Suppressor macrophage treated with lipopolysaccharide for 4 hours (primary cell): ENCODE measurements at places on chromosomes 7 and 10.
A peak's percentile ranks its signal among the peaks of the same experiment; 100 is the strongest.

DNA sequence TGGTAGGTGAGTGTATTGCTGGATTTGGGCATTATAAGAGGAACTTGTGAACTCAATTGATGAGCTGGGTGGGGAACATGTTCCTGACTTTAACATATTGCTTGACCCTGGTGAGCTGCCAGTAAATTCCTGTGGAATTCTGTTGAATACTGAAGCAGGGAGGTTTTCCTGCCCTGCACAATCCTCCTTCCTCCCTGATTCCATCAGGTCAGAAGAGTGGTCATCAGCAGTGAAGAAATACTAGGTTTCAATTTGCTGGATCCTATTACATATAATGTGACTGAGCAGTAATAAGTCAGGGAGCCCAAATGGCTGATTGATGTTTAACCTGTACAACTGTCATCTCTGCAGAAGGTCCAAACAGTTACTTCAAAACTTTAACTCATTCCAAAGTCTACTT, 581.2 kb downstream of the SUGCT start:
- no peak for DNase-seq

DNA sequence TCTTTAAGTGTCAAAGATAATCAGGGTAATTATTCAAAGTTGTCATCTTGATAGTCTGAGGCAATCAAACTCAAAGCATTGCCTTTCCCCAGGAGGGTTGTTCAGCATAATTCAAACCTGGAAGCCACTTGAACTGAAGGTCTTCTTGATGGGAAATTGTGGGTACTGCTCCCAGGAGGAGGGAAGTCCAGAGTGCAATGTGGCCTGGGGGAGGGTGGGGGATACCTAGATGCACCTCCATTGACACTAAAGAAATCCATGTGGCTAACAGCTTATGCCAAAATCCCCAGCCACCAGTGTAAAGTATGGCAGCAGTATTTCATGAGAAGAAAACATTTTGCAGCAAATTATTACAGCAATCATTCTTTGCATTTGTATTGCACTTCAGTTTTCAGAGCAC, 114.9 kb downstream of the STRA8 start:
- no peak for DNase-seq

DNA sequence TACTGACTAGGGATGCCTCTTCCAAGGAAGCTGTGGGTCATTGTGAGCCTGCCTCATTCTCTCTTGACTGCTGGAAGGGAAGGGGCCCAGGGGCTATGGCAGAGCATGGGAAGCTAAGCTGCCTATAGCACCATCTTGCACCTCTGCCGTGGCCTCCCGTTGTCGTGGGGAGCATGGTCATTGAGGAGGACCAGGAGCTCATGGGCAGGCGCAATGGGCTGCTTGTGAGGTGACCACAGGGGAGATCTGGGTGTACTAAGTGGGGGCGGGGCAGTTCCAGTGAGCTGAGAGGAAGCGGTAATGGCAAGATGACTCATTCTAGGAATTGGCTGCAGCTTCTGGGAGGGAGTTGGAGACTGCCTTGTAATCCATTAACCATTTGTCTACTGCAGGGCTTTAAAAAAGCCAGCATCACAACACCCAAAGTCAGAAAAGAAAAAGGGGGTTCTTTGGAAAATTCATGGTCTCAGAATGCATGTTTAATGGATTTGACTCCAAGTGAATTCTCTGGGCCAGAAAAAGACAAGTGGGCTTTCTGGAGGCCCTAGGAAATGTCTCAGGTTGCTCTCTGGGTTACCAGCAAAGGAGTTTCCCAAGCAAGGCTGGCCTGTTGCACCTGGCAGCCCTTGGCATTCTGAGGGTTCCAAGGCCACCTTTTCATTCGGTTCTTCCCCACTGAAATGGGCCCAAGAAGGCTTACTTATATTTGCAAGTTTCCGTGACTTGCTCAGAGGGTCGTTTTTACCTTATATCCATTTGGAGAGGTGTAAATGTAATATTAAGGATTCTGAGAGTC, 3.6 kb downstream of the DUSP5 start:
- peak; percentile 94 for DNase-seq

GRCh38 chr10:49512121-49512809, 26.7 kb downstream of the ERCC6 start:
- DNase-seq: peak; percentile 40

- no peak for DNase-seq
These were observed 143.1 kb downstream of the WDR37 start for GRCh38 chr10:1199345-1199673.

DNA sequence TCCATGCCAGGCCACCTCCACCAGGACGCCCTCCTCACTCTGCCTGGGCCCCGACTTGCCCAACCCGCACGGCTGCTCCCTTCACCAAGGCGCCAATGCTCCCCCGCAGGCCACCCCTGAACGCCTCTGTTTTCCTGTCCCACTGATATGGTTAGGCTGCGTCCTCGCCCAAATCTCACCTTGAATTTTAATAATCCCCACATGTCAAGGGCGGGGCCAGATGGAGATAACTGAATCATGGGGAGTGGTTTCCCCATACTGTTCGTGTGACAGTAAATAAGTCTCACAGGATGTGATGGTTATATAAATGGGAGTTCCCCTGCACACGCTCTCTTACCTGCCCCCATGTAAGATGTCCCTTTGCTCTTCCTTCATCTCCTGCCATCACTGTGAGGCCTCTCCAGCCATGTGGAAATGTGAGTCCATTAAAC, 29.8 kb downstream of the RSU1 start:
- no peak for DNase-seq

DNA sequence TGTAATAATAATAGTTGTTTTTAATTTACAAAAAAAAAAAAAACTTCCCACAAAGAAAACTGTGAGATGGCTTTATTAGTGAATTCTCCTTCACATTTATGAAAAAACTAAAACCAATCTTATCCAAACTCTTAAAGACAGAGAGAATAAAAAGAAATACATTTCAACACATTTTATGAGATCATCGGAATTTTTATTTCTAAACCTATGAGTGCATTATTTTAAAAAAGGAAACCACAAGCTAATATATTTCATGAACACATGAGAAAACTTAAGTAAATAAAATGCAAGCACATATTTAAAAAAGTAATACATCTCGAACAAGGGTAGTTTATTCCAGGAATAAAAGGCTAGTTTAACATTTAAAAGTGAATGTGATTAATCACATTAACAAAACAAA, 31.5 kb downstream of the C7orf25 start:
- DNase-seq: peak; percentile 55

DNA sequence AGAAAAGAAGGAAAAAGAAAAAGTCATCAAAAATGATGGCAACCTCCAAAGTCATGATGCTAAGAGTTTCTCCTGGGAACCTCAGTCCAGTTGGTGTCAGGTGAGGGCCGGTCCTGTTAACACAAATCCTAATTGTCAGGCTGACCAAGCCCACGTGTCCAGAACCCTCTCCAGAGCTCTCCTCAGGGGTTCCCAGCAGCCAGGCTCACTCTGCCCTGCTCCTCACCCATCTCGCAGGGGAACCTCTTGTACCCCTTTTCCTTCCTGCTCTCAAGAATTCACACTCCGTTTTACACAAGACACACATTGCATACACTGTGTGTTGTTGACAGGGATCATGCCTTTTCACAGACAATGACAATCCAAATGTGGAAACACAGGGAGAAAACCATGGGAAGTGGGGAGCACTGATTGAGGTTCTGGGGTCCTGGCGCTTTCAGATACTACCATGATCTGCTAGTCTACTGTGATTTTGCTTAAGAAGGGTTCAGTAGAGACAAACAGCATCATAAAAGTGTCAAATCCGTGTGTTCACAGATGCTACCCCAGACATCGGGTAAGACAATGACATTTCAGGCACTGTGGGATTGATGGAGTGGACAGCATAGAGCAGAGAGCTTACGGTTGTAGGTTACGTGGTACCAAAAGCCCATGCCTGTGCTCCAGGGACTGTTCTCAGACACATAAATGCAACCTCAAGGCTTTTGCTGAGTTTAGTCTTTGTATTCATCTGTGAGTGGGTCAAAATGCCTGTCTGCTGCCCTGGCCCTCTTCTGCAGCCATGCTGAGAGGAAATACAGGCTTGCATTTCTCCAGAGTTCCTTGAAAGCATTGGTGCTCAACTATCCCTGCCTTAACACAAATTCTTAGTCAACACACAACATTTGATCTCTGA, 16.0 kb downstream of the IL2RA start:
- no peak for DNase-seq

DNA sequence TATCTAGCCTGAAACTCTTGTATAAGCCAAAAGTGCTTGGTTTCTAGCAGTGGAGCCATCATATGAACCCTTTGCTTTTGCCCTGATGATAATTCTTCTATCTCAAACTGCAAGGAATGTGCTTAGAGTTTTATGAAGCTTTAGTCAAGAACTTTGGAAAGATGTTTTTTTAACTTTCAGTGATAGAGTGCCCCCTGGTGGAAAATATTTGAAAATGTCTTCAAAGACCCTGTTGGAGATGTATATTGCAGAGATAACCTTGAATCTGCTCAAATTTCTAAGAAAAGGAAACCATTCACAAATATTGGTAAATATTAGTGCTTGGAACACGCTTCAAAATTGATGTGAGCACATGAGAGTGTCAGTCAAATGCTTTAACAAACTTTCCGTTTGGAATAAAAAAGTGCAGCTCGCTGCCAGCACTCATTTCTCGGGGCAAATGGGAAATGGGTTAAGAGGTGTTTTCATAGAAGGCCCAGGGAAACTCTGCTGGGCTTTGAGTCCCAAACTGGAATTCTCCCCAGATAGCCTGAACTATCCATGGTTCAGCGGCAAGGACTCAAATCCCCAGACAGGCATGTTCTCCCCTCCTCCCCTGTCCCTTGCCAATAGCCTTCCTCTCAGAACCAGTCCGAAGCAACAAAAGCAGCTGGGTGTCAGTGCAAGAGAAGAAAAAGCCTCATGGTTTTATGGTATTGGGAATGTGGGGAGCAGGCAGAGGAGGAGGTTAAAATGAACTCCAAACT, 129.3 kb downstream of the MYOF start:
- peak; percentile 46 for DNase-seq

DNA sequence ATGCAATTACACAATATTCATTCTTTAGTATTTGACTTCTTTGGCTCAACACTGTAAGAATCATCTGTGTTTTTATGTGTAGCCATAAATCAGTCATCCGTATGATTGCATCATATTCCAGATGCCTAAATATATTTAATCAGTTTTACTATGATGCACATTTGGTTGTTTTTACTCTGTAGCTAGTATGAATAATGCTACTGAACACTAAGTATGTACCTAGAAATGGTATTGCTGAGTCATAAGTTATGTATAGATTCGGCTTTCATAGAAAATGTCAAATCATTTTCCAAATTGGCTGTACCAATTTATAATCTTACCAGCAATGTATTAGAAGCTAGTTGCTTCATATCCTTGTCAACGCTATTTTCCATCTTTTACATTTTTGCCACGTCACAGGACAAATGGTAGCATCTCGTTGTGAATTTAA, 197.3 kb upstream of the PLXNA4 start:
- DNase-seq: no peak

- no peak for DNase-seq
These were observed 384.1 kb downstream of the NXPH1 start for GRCh38 chr7:8817448-8818036.

GRCh38 chr10:43036481-43037428, 40.1 kb upstream of the RET start:
- DNase-seq: peak; percentile 6

GRCh38 chr7:13179011-13179582, 491.7 kb downstream of the ARL4A start:
- no peak for DNase-seq

- DNase-seq: no peak
These were observed 36.8 kb upstream of the CDC14C start for GRCh38 chr7:48887500-48887899.

- no peak for DNase-seq
These were observed 22.3 kb downstream of the CNTNAP2 start for GRCh38 chr7:146138926-146139325.

GRCh38 chr7:101915000-101915399, 97.6 kb downstream of the CUX1 start:
- DNase-seq: no peak

DNA sequence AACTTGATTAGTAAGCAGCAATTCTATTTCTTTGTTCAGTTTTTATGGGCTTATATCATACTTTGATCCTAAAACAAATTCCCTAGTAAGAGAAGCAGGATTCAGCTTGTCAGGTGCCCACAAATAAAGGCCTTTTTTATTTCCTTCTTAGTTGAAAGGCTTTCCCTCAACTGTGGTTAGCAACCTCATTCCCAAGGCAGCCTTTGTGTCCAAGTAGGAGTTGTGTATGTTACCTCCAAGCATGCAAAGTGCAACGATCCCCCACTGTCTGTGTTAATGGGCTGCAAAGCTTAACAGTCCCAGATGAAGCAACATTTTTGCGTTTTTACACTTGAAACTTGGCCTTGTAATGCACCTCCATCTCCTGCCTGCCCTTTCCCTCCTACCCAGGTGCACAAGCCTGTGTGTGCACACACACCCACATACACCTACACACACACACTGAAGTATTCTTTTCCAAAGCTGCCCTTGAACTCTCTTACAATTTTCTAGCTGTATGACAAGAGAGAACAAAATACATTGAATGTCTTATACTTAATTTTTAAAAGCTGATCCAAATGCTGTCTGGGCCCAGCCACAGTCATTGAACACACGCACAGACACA, 278.2 kb downstream of the SNX13 start:
- no peak for DNase-seq

DNA sequence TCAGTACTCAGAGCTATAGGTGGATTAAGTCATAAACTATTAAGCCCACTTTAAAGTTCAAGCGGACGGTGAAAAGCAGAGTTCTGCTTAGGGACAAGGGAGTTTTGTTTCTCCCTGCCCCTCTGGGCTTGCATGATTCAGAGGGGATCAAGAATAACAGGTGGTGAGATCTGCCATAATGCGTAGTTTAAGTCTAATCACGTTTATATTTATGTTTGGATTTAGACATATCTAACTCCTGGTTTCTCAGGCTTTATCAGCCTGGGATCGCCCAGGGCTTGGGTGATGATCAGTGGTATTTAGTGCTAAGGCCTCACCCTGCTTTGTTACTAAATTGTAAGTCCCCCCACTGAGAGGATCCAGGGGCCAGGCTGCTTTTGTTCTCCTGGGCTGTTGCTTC, 335.4 kb upstream of the NRP1 start:
- DNase-seq: no peak

GRCh38 chr7:112176693-112177415, 29.3 kb downstream of the DOCK4 start:
- no peak for DNase-seq

GRCh38 chr10:7426349-7426748, 15.5 kb upstream of the SFMBT2 start:
- DNase-seq: no peak
